ENCODE measurements at places on chromosomes 6 and 20.

DNA sequence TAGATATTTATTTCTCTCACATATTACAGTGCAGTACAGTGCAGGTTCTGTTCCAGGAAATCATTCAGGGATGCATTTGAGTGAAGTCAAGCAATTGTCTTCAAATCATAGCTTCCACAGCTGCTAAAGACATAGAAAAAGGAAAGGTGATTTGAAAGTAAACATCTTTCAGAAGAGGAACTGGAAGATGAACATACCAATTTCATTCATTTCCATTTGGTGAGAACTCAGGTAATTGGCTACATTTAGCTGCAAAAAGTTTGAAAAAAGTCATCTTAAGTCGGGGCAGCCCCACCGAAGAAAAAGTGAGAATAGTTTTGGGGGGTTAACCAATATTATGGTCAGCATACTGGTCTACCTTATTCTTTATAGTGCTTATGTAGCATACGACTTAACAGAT, 61.4 kb upstream of the IL20RA start:
- DNase-seq: no peak

- DNase-seq: no peak
Observed at GRCh38 chr20:32236048-32236533, 28.4 kb downstream of the POFUT1 start.

- DNase-seq: peak; percentile 18
Observed at GRCh38 chr6:3750317-3751076, 1.0 kb downstream of the PXDC1 start.

GRCh38 chr20:24535941-24536730, 66.7 kb downstream of the SYNDIG1 start:
- DNase-seq: no peak

- no peak for DNase-seq
Observed at GRCh38 chr6:113564371-113565171, 292.6 kb upstream of the MARCKS start.

GRCh38 chr6:63571361-63572043, 778 bp upstream of the LOC128125822 start:
- DNase-seq: peak; percentile 47

- DNase-seq: no peak
Observed at GRCh38 chr20:40900666-40901215, 127.9 kb upstream of the TOP1 start.

GRCh38 chr6:143613749-143614148, 64.0 kb upstream of the PHACTR2 start:
- DNase-seq: no peak

DNA sequence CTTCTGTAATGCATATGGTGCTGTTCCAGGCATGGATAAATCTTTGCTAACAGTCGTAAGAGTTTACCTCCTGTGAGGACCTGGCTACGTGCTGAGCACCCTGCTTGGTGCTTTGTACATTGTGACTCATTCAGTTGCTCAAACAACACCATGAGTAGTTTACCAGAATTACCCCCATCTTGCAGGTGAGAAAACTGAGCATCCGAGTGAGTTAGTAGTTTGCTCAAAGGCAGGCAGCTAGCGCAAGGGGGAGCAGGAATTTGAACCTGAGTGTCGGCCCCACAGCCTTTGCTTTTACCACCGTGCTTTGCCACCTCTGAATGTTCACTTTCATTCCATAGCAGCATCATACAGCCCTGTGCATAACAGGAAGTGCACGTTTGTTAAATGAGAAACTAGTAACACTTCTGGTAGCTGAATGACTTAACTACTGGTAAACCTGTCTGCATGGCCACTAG, 121.9 kb downstream of the MTHFD1L start:
- peak; percentile 50 for DNase-seq

DNA sequence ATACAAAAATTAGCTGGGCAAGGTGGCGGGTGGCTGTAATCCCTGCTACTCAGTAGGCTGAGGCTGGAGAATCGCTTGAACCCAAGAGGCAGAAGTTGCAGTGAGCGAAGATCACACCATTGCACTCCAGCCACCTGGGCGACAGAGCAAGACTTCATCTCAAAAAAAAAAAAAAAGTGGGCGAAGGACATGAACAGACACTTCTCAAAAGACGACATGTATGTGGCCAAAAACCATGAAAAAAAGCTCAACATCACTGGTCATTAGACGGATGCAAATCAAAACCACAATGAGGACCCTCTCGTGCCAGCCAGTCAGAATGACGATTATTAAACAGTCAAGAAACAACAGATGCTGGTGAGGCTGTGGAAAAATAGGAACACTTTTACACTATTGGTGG, 344.9 kb upstream of the JARID2 start:
- no peak for DNase-seq

GRCh38 chr6:13071550-13072345, 256.6 kb downstream of the TBC1D7 start:
- no peak for DNase-seq

GRCh38 chr20:63405102-63405730, 44.1 kb upstream of the CHRNA4 start:
- no peak for DNase-seq

DNA sequence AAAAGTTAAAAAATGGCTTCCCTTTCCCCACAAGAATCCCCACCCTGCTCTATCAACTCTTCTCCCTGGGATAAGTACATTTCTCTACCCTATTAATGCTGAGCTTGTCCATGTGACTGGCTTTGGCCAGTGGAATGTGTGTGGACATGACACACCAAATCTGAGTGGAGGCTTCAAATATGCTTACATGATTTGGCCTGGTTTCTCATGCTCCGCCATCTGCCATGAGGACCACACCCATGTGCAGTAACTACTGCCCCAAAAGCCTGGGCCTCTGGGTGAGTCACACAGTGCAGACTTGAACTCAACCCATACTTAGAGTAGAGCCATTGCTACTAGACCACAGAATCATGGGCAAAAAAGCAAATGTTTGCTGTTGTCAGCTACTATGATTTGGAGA, 65.4 kb downstream of the PRND start:
- no peak for DNase-seq

GRCh38 chr6:63926950-63927927, 291.6 kb downstream of the PHF3 start:
- no peak for DNase-seq

DNA sequence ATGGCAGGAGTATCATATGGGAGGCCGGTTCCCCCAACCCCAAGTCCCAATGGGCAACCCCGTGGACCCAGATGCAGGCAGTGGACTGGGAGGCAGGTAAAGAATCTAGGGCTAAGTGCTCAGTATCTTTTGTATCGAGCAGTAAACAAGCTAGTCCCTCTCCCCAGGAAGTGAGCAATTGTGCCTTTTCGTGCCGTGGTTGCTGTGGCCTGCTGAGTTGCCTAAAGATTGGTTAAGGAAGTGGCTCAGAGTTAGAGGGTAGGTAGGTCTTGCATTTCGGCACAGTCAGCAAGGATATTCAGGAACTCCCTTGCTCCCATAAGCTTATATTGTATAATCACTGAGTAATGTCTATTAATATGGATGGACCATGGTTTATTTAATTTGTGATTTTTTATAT, 1.3 kb upstream of the DNAH8 start:
- DNase-seq: peak; percentile 70

DNA sequence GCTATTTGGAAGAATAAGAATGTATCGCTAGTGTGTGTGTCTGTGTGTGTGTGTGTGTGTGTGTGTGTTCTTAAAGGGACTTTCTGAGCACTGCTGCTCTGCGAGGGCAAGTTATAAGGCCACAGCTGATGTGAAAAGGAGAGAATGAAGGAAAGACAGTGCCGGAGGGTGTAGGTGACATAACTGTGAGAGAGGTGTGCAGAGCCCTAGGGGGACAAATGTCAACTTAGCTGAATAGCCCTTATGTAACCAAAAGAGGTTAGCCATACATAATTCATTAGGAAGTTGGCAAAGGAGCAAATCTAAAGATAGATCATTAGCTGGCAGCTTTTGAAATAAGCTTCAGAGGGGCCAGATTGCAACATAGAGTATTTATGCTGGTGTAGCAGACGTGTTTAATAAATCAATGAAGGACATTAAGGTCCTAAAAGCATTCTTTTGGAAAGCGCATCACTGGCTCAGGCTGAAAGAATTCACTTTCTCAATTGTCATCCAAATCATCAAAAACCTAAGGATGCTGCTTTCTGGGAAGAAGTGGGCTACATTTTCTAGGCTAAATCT, 81.0 kb downstream of the NDUFAF5 start:
- DNase-seq: no peak

GRCh38 chr6:31336896-31337496, 20.0 kb downstream of the HLA-B start:
- no peak for DNase-seq

DNA sequence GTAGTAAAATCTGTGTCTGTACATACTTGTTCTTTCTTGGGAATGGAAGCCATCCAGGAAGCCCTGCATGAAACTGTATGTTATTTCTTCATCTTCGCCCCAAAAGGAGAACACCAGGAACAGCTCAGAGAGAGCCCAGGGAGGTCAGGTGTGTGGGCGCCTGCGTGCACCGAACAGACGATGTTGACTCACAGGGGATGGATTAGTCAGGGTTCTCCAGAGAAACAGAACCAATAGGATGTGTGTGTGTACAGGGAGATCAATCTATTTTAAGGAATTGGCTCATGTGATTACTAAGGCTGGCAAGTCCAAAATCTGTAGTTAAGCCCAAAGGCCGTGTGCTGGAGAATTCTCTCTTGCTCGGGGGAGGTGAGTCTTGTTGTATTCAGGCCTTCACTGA, 45.7 kb downstream of the RNASET2 start:
- DNase-seq: no peak

DNA sequence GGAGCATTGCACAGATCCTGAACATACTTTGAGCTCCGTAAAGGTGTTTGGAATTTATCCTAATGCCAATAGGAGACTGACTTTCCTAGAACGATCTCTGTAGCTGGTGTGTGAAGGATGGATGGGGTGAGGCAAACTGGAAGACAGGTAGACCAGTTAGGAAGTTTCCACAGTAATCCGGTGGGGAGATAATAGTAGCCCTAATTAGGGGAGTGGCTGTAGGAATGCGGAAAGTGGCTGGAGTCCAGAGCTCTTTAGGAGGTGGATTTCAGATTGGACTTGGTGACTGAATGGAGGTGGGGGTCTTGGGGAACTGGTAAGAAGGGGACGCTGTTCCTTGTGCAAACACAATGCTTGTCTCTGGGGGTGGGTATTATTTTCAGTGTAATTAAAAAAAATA, 146.3 kb downstream of the SOX4 start:
- no peak for DNase-seq

- no peak for DNase-seq
Observed at GRCh38 chr6:14720411-14721102, 525.3 kb upstream of the JARID2 start.

GRCh38 chr6:170210651-170211403, 80.1 kb downstream of the DLL1 start:
- no peak for DNase-seq

GRCh38 chr6:34055223-34055933, 90.5 kb downstream of the GRM4 start:
- DNase-seq: peak; percentile 65

- no peak for DNase-seq
Observed at GRCh38 chr20:9705722-9706476, 133.0 kb downstream of the PAK5 start.
